ENCODE measurements at places on chromosomes 6 and 20.

DNA sequence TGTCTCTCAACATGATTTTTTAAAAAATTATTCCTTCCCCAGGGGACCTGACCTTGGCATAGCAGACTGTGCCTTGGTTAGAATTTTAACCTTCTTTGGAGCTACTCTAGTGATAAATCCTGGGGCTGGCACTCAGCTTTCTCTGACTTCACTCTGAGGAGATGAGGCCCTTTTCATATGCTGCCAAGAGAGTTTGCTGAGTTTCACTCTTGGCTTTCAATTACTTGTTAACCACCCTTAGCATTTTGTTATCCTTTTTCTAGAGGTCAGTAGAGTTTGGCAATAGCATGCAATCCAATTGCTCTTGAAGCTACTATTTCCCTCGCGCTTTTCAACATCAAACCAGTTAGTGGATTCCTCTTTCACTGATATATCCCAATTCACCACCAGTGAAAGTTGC is 920.3 kb downstream of the EYS start:
- DNase-seq, result no peak

- no peak for DNase-seq
These were observed 198.6 kb upstream of the UST start for GRCh38 chr6:148548065-148548748.

- no peak for DNase-seq
These were observed 42.8 kb upstream of the UBR2 start for GRCh38 chr6:42520786-42521607.

DNA sequence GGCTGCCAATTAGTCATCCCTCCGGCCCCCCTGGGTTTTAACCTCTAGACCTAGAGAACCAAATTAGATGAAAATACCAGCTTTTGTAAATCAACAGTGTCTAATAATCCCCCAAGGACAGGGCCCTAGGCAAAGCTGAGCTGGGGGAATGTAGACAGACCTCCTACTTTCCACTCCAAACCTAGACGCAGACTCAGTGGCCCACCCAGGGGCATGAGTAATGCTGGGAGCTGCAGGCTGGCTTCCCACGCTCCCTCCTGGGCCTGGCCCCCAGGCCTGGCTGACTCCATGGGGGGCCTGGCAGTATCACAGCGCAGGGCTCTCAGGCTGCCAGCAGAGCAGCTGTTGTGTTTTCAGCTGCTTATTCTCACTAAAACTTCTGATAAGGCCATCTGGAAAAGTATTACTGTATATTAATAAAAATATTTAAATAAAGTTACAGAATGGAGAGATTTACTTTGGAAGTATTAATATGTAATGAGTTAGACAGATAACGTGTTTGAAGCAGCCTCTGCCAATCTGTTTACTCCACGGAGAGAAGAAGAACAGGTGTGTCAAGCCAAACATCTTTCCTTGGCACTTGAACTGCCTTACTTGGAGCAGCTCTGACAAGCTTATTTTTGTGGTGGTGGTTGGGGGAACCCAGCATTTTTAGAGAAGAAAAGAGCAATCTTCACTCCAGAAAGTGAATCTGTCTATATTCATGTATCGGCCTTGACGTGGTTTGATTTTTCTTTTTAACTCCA is 144.0 kb upstream of the AGPAT4 start:
- no peak for DNase-seq

DNA sequence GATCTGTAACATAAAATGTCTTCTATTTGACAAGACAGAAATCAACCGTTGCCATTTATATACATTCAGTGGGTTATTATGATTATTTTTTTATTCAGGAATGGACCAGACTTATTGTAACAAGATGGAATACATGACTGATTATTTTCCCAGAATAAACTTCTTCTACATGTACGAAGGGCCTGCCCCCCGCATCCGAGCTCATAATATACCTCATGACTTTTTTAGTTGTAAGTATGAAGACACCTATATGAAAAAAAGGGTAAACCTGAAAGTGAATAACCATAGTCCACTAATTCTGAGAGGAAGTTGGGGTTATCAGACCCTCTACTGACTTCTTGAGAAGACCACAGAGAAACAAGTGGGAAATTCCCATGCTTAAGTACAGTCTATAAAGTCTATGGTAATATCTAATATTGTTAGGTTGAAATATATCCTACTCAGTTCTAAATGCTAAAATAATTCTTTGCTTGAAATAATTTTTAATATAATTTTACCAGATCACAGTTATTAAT is 15.9 kb downstream of the OR2A4 start:
- DNase-seq, result no peak

DNA sequence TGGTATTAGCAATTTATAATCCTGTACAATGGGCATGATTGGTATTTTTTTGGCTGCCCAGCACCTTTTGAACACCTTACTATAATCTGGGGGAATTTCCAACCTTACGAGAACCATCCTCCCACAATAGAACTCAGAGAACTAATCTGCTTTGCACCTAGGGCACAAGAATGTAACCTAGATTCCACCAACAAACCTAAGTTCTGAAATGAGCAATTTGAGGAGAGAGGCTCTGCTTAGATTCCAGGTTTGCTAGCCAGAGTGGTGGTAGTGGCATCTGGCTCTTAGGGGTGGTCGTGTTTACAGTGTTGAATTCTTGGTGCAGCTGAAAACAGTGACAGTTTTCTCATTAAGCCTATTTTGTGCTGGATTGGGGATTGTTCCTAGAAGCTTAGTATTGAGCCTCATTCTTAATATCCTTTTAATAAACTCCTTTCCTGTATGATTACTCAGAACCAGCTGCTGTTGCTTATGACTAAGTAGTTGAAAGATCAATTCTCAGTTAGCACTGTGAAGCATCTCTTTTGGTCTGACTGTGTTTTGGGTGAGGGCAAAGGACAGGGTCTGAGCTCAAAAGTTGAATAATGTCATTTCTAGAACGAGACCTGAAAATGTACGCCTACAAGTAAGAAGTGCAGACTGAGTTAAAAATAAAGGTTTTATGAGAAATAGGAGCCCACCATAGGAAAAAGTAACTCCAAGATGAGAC is 385.6 kb downstream of the CDKAL1 start:
- DNase-seq, result no peak
